Left ventricle myocardium superior (tissue), 1 donor: ENCODE measurements at places on chromosomes 1 and 21.

- peak; percentile 76 for DNase-seq
These were observed 1.9 kb downstream of the BTBD19 start for GRCh38 chr1:44810101-44810761.

GRCh38 chr1:53918343-53918742 is 24.4 kb downstream of the DIO1 start:
- no peak for DNase-seq

DNA sequence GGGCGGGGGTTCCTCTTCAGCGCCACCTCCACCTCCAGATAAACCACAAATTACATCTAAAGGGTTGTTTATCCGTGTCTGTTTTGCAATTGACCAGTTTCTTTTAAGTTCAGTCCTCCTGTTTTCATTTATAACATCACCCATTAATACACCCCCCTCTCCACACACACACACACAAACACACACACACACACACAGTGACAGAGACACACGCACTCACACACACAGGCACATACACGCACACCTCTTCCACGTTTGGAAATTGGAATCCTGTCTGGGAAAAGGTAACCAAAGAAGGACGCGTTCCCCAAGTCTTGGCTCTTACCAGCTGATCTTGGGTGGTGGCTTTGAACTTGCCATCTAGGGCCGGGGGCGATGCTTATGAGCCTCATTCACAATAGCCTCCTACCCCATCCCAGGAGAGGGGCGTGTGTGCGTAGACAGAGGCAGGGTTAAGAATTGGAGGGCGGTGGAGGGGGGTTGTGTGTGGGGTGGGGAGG is 442 bp upstream of the CSMD2 start:
- DNase-seq, result no peak

- DNase-seq, result peak; percentile 90
These were observed at the start of gene IGSF9 for GRCh38 chr1:159945483-159946241. IGSF9 (minus strand) TSS chr1:159945613; CDS start chr1:159943454, 2,159 bp downstream.

GRCh38 chr1:202254454-202255252 is 61.1 kb downstream of the LGR6 start:
- DNase-seq, result no peak

GRCh38 chr1:53361541-53361961 is 33.7 kb upstream of the LRP8 start:
- DNase-seq, result no peak

DNA sequence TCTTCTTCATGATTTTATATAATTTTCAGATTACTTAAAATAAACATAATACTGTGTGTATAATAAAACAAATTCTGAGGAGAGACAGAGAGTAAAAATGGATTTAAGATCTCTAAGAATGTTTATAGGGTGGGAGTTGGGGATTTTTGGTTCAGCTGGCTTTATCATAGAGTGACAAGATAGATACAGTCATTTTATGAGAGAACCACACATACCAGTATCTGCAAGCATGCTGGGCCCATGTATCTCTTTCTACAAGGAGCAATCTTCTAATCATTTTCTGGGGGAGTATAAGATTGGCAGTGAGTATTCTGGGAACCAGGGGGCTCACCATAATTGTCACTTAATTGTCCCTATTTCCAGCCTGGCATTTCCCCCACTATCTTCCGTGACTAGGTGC is 64.3 kb upstream of the DUSP10 start:
- DNase-seq, result no peak

GRCh38 chr1:52825868-52826267 is 16.7 kb upstream of the ZYG11A start:
- no peak for DNase-seq

- no peak for DNase-seq
These were observed 58.5 kb downstream of the PLA2G4A start for GRCh38 chr1:186887203-186887602.
